Neural progenitor cell (in vitro differentiated cells): ENCODE measurements at places on chromosomes 6 and 20.

DNA sequence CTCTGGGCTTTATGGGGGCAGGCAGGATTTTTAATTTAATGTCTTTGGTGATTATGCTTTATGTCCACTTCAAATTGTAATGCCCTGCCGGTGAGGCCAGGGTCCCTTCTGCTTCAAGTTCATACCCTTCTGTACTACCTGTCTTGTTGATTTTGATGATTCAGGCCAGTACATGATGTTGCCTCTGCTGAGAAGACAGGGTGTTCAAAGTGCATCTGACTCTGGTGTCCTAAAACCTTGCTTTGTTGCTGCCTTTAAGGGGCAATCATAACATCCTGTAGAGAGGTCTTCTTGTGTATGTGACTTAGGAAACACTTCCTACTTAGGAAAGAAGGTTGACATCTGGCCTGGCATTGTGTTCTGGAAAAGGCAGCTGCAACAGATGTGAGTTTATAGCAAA, 113.2 kb downstream of the TMEM170B start:
- no peak for DNase-seq

DNA sequence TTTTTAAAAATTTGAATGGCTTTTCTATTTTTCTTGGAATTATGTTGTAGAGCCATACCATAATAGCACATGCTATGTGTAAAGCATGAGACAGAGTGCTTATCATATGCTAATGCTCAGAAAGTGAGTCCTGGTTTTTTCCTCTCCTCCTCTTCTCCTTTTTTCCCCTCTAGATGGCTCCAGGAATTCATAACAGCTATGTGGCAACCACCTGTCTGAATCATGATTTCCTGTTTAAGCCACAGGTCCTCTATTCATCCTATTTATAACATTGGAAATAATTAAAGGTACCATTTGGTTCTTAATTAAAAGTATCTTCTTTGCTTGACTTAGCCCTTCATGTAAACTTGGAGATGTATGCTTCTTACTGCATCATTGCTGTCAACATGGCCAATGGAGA, 260.0 kb upstream of the MAP3K7 start:
- no peak for DNase-seq

DNA sequence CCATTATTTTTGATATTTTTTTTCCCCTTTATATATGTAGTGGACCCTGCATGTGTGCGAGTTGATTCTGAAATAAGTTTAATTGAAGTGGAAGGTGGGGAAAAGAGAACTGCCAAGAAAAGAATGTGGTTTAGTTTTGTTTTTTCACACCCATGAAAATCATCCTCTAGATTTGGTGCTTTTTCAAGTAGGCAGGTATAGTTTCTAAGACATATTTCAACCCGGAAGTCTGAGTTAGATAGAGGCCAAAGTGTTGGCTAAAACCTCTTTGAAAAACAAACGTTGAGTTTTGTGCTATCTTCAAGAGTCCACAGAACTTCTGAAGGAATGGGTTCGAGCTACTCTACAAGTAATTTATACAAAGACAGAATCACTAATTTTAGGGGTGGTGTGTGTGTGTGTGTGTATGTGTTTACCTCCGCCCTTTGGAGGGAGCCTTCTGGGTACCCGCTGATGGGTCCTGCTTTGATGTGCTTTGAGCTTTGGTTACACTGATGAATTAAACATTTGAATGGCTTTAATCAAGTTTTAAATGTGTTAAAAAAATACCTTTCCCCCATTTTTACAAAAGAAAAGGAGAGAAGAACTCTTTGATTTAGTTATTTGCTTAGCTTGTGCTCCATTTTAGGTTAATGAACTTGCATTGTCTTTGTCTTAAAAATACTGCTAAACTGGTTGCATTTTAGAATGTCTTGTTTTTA, 2.5 kb downstream of the RREB1 start:
- no peak for DNase-seq

- no peak for DNase-seq
These were observed 96.6 kb downstream of the HAO1 start for GRCh38 chr20:7843613-7844012.

DNA sequence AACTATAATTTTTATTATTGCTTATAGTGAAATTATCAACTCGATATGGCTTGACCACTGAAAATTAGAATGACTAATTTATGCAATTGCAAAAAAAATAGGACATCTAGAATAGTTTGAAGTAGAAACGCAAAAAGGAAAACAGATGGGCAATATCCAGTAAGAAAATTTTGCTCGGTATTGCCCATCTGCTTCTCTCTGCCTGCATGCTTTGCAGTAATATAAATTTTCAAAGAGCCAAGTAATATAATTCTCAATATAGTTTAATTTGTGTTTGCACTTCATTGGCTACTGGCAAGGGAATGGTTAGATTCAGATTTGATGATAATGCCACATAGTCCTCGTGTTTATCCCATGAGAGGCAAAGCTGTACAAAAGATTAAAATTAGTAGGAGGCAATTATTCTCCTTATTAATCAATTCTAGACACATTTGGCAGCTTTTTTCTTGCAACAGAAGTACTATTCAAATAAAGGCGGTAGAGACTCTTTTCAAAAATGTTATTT, 27.3 kb upstream of the LAMA2 start:
- DNase-seq = no peak

- DNase-seq = no peak
These were observed 67.4 kb downstream of the STMND1 start for GRCh38 chr6:17169291-17169690.
